ENCODE measurements at places on chromosomes 2 and 18. TPM values are rescaled to one million over a fixed set of nuclear protein-coding genes. Genes with fewer than 3 reads are reported as not detected.

- peak; percentile 58 for DNase-seq
Observed at GRCh38 chr18:8615397-8616027, 6.3 kb downstream of the RAB12 start.

Gene LAMA1
- total RNA-seq = 38.2 TPM

Gene TUBB8B
- not detected for total RNA-seq

GRCh38 chr2:215416656-215417055, 19.2 kb downstream of the FN1 start:
- DNase-seq = no peak

Gene VWC2L
- total RNA-seq = not detected

Data from Caki2 (cell line).